ENCODE measurements at places on chromosomes 3 and 15.

DNA sequence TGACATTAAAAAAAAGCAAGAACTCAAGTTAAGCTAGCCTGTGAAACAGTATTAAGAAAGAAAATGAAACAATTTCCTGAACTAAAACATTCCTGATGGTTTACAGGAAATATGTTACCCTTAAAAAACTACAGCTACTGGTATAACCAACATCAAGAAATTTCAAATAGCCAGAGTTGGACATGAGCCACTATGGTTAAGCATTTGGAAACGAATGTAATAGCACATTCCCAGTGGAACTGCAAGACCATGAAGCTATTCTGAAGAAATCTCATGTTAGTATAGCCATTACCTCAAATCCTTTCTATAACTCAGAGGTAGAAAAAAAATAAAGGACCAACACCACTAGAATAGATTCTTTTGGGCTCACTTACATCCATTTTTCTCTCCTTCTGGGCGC is 30.2 kb downstream of the CPNE4 start:
- no peak for DNase-seq

- no peak for DNase-seq
Measured at GRCh38 chr15:80467311-80467714, 63.1 kb downstream of the ARNT2 start.

- no peak for DNase-seq
Measured at GRCh38 chr15:65540314-65540713, 10.1 kb downstream of the HACD3 start.

GRCh38 chr3:197555281-197556261 is at the start of gene BDH1:
TSS of gene BDH1 (minus strand) at chr3:197555968. CDS start at chr3:197546443, 9,525 bp downstream.
- DNase-seq = peak; percentile 25

GRCh38 chr15:90870354-90871138 is 2.2 kb downstream of the FURIN start:
- no peak for DNase-seq

DNA sequence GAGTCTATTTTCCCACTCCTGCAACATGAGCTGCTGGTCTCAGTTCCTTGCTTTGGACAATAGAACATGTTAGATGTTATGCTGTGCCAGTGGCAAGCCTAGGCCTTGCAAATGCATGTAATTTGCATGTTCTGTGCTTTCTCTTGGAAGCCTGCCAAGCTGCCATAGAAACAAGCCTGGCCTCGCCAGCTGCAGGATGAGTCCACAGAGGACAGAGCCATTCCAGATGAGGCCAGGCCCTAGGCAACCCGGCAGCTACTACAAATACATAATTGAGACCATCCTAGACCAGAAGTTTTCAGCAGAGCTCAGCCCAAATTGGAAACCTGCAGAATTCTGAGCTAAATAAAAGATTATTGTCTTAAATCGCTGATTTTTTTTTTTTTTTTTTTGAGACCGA is 39.6 kb downstream of the TRIM69 start:
- DNase-seq = no peak

DNA sequence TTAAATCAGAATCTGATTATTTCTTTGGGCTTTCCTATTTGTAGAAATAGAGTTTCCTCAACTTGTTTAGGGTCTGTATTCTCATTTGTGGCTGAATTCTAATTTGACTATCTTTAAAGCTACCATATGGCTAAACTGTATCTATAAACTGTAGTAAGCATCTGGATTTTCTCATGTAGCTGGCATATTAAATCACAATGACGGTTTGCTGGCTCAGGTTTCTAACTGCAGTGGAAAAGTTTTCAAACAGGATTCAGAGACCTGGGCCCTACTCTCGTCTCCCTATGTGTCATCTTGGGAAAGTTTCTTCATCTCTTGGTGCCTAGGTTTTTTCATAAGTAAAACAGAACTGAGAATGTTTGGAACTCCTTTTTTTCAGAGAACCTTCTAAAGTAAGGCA is 68.3 kb downstream of the GALK2 start:
- no peak for DNase-seq

DNA sequence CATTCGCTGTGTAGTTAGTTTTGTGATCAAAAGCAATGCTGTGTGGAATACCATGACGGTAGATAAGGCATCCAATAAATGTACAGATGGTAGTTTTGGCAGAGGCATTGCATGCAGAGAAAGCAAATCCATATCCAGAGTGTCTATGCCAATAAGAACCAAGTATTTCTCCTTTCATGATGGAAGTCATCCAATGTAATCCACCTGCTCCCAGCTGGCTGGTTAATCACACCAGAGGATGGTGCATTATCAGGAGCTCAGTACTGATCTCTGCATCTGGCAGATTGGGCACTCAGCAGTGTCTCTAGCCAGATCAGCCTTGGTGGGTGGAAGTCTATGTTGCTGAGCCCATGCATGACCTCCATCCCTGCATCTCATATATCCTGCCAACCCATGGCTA is 677.7 kb upstream of the NECTIN3 start:
- DNase-seq = no peak

- no peak for DNase-seq
Measured at GRCh38 chr15:81812456-81812855, 233.4 kb downstream of the MEX3B start.

DNA sequence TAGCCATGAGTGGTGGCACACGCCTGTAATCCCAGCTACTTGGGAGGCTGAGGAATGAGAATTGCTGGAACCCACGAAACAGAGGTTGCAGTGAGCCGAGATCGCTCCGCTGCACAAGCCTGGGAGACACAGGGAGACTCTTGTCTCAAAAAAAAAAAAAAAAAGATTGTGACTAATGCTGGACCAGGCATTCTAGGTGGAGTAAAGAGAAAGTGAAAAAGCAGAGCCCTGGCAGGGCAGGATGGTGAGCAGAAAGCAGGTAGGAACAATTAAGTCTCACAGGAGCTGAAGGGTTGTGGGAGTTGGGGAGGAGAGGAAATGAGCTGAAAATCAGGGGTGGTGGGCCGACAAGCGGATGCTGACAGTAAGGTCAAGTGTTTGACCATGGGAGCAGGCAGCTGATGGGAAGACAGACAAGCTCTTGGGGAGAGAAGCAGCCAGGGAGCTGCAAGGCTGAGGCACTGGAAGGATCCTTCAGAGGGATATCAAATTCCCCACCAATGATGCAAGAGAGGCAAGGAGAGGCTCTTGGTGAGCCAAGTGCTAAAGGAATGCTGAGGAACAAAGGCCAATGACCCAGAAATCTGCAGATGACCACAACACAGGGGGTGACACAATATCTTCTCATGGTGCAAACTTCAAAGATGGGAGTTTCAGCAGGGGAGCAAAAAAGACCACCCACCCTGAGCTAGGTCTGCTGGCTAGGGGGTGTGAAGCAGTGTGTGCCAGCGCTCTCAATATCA is 251.1 kb downstream of the ULK4 start:
- DNase-seq = no peak

DNA sequence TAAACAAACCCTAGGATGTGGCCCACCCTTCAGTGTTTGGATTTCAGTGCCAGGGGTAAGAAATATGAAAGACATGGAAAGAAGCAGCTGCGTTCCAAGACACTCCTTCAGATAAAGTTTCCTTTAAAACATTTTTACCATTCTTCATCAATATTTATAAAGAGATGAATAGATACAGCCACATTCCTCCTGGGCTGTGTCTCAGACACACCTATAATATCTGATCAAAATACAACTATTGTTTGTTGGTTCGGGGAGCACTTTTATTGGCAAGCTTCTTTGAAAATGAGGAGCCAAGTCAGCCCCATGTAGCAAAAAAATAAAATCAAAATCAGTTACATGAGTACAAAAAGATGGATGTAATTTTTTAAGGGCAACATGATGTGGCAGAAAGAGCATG is 53.2 kb downstream of the RPL22L1 start:
- DNase-seq = no peak

GRCh38 chr15:90891346-90891949 is 7.1 kb downstream of the FES start:
- DNase-seq = no peak

GRCh38 chr15:90006217-90007075 is 5.3 kb downstream of the ZNF710 start:
- no peak for DNase-seq

Data from CD4-positive, alpha-beta T cell treated with Interleukin-15 for 1 hour (primary cell).